Activated CD8-positive, alpha-beta memory T cell treated with anti-CD3 and anti-CD28 coated beads for 4 hours (primary cell): ENCODE measurements at places on chromosomes 4 and X.

- DNase-seq = no peak
Observed at GRCh38 chr4:75848891-75849290, 53.4 kb downstream of the PPEF2 start.

DNA sequence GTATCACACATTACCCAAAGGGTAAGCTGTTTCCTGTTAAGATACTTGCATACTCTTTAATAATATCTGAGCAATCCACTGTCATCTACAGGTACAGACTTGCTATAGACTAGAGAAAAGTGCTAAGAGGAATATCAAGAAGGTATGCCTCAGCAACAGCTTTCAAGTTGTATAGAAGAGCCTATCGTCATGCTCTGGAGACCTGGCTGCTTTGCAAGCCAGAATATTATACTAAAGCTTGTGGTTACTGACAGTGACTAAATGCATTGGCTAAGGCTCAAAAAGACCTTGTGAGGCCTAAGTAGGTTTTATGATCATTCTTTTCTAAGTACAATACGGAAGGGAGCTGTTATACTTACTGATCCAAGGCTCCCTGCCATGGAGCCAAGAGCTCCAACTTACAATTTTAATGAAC lies 11.3 kb downstream of the LAMP2 start:
- DNase-seq = no peak

GRCh38 chr4:181289198-181289597 lies 954.0 kb upstream of the TENM3 start:
- no peak for DNase-seq

DNA sequence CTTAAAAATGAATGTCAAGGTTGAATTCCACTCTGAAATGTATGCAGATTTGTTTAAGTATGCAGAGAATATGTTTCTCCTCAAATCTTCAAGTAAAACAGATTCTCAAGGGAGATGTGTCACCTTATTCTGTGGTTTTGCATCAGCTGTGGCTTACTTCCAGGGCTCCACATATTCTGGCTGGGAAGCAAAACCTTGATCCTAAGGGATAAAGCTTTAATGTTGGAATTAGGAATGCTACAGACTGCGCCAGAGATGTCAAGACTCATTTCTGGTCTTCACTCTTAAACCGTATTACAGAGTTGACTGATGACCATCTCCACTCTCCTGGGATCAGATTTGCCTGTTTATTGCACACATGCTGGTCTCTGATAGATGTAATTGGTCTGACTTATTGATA lies 143.9 kb upstream of the DIPK2B start:
- DNase-seq = no peak

DNA sequence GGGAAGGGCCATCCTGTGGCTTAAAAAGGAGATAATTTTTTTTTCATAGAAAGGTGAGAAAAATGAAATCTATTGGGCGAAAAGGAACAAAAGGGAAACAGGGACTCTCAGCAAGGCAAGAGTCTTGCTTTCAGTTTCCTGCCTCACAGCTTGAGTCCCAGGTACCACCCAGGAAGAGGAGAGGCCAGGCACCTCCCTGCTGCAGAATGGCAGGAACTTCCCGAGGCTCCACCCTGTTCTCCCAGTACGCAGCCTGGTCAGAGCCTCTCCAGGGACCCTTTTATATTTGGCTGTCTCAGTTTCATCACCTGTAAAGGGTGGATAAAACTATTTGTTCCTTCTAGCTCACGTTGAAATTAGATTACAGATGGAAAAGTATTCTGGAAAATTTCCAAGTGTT lies 33.8 kb downstream of the UCHL1 start:
- no peak for DNase-seq

- no peak for DNase-seq
Observed at GRCh38 chr4:164514765-164515164, 239.2 kb upstream of the SMIM31 start.

GRCh38 chr4:40523581-40523980 lies 106.1 kb downstream of the RBM47 start:
- DNase-seq = no peak
